ENCODE measurements at places on chromosomes 7 and 10. TPM values are rescaled to one million over a fixed set of nuclear protein-coding genes. Genes with fewer than 3 reads are reported as not detected.

UNCX gene
- polyA plus RNA-seq, result 14.9 TPM

DNA sequence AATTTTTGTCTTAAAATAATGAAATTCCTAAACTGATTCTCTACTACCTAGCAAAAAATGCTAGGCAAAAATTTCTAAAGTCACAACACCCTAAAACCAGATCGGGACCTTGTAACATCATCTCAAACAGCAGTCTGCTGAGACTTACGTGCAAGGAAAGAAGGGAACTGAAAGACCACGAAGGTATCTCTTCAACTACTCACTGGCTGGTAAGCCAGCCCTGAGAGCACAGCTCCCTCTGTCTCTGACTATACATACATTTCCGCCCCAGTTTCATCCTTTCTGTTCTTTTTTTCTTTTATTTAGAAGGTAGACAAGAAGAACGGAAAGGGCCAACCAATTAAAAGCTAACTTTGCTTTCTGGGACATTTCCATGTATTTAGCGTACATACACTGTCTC is 15.6 kb downstream of the SORCS1 start:
- DNase-seq, result no peak

DNA sequence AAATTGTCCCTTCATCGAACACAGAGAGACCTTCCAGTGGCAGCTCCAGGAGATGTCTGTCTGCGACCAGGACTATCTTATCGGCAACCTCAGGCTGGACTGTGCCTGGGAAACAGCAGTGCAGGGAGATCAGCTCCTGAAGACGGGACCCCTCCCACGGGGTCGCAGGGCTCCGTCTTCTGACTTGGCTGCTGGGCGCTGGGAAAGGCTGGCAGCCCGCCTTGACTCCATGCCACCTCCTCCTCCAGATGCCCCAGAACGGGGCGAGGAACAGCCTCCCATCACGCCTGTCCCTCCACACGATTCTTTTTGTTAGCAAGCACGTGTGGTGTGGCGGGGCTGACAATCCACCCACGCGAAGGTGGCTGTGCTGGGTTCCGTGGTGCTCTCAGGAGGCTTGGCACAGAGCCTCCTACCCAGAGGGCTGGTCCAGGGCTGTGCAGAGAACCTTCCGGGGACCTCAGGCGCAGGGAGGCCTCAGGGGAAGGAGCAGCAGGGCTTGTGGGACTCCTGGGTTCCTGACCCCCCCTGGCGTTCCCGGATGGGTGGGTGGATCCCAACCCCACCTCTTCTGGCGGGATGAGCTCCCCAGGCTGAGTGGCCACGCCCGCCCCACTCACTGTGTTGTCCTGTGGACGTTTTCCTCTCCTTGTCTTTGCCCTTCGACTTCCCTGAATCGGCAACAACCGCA is 47.6 kb upstream of the NKX6-2 start:
- DNase-seq, result no peak

GRCh38 chr7:73454424-73454823 is 20.8 kb downstream of the FZD9 start:
- no peak for DNase-seq

VWDE gene
- polyA plus RNA-seq, result 4.6 TPM

GRCh38 chr10:132618158-132618919 is 80.8 kb downstream of the INPP5A start:
- DNase-seq, result no peak

GRCh38 chr10:13099144-13099665 is 758 bp upstream of the OPTN start:
- peak; percentile 50 for DNase-seq

ZNF273 gene
- 9.6 TPM for polyA plus RNA-seq

GRCh38 chr7:84025332-84025927 is 169.2 kb downstream of the SEMA3A start:
- peak; percentile 25 for DNase-seq

DNA sequence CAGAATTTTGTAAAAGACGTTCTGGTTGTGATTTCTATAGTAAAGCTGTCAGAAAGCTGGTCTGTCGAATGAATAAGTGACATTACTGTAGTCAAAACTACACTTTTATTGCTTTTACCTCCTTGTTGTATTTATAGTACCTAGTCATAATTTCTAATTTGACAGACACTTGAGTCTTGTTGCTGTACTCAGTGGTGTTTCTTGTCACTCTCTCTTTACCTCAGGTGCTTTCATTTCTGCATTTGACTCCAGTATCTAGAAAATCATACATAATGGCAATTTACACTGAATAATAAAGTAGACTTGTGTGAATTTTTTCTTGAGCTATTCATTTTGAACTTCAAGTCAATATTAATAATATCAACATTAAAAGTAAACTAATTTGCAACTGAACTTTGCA is 257.6 kb upstream of the TEX47 start:
- no peak for DNase-seq

DNA sequence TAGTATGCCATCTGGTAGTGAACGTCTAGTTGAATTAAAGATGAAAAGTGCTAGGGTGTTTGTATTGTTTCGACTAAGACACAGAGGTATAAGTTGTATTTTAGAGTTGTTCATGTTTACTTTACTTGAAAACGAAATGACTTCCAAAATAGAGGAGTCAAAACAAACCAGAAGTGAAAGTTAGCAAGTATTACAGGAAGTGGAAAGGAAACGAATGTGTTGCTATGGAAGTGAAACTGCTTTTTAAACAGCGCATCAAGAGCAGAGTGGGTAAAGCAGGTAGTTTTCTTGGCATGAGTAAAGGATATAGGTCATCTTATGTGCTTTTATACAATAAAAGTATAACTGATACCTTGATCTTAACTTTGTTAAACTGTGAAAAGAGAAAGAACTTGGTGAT is 20.0 kb upstream of the GALNTL5 start:
- no peak for DNase-seq

MMRN2 gene
- 26.5 TPM for polyA plus RNA-seq

GRCh38 chr10:124025660-124026588 is 67.5 kb downstream of the CHST15 start:
- DNase-seq, result peak; percentile 52

DNA sequence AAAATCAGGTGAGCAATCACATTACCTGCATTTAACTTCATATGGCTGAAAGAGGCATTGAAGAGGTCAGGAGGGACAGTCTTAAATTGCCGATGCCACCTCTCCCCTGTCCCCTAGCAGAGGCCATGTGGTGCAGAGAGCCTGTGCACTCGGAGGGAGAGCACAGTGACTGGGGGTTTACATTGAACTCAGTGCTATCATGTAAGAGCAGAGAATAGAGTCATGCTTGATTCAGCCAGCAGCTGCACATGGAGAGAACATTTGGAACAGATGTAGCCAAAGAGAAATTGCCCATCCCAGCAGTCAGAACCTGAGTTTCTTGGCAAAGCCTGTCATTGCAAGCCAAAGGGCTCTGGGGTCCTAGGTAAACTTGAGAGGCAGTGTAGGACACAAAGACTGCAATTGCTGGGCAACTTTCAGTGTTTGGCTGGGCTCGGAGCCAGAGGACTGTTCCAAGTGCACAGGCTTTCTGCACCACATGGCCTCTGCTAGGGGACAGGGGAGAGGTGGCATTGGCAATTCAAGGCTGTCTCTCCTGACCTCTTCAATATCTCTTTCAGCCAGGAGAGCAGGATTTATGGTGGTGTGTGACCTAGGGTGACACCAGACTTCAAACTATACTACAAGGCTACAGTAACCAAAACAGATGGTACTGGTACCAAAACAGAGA is 267.1 kb downstream of the REEP3 start:
- DNase-seq, result no peak

- DNase-seq, result no peak
Measured at GRCh38 chr7:2313450-2314208, 612 bp downstream of the SNX8 start.

SPACDR gene
- polyA plus RNA-seq, result 2.0 TPM

- DNase-seq, result no peak
Measured at GRCh38 chr7:40303996-40304395, 169.2 kb downstream of the SUGCT start.

GRCh38 chr10:7541137-7542087 is 125.4 kb downstream of the ITIH5 start:
- no peak for DNase-seq

DNA sequence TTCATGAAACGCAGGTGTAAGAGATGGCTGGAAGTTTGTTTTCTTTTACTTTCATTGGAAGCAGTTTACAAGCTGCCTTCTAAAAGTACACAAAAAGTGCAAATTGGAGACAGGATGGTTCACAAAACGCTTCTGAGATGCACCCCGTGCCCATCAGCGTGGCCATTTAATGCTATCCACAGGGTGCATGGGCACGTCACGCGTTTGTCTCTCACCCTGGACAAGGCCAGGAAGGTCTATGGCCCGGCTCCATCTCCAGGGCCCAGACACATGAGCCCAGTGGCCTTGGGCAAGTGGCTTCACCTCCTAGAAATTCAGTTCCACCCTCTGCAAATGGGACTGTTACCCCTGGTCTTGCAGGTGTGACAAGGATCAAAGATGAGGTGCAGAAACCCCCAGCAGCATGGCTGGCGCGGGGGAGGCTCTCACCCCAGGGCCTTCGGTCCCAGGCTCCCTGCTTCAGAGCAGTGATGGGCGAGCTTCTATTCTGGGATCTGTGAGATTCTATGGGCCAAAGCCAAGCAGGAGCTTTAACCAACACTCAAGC is 60.8 kb upstream of the EBF3 start:
- DNase-seq, result no peak

- DNase-seq, result no peak
Measured at GRCh38 chr10:110619514-110620397, 24.4 kb upstream of the RBM20 start.

FKBP6 gene
- polyA plus RNA-seq, result 0.25 TPM

- no peak for DNase-seq
Measured at GRCh38 chr7:112350585-112350984, 99.7 kb upstream of the IFRD1 start.

DNA sequence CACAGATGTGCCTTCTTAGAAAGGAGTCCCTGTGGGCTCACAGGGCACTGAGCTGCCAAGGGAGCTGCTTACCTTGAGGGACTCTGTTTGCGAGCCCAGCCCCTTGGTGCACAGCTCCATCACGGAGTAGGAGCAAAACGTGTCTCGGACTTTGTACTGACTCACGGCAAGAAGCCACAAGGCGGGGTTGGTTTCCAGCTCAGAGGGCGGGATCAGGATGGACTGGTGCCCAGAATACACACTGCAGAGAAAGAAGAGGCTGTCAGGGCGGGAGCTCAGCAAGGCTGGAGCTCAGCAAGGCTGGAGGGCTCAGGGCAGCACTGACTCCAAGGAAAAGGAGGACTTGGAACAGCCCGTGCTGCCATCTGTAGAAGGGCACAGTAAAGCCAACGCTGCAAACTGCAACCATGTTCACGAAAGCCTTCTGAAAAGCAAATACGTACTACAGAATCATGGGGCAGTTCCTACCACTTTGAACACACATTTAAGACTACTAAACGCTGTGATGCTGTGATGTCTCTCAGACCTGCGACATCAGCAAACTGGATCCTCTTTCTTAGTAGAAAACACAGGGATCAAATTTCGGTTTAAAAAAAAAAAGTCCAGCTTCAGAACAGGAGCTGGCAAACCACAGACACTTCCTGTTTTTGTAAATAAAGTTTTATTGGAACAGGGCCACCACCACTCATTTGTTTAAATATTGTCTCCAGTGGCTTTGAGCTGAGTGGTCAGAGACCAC is 194.3 kb downstream of the ZMYND11 start:
- DNase-seq, result no peak

GRCh38 chr10:72315054-72315453 is 39.7 kb downstream of the DNAJB12 start:
- no peak for DNase-seq

DNA sequence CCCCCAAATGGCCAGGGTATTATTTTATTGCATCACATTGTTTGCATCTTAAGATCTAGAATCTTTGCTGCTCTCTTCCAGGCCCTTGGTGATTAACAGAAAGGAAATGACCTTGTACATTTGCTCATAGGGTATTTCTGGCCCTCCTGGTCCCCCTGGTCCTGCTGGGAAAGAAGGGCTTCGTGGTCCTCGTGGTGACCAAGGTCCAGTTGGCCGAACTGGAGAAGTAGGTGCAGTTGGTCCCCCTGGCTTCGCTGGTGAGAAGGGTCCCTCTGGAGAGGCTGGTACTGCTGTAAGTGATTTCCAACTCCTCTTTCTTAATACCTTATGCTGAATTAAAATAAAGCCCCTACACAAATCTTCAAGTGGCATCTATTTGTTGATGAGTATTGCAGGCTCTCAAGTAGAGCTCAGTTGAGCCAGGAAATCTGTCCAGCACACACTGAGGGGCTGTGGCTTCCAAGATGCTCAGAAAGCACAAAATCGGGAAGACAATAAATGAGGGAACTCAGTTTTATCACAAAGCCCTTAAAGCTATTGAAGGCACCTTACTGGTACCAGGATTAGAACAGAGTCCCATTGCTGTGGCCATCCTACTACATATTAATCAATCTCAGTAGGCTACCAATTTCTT is 28.2 kb downstream of the COL1A2 start:
- no peak for DNase-seq

DNA sequence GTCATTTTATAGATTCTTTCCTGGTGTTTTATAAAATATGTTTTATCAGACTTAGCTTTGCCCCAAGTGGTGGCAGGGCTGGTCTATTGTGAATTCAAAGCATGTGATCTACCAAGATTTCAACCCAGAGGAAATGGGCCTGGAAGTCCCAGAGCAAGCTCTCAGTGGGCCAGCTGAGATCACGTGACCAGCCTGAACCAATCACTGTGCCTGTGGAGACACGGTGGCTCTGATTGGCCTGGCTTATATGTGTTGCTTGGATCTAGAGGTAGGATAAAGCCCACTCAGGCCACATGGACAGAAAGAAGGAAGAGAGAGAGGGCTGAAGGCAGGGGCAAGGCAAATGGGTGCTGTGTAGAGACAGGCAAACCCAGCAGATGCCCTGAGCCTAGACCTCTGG is 65.5 kb upstream of the GATA3 start:
- DNase-seq, result no peak

DNA sequence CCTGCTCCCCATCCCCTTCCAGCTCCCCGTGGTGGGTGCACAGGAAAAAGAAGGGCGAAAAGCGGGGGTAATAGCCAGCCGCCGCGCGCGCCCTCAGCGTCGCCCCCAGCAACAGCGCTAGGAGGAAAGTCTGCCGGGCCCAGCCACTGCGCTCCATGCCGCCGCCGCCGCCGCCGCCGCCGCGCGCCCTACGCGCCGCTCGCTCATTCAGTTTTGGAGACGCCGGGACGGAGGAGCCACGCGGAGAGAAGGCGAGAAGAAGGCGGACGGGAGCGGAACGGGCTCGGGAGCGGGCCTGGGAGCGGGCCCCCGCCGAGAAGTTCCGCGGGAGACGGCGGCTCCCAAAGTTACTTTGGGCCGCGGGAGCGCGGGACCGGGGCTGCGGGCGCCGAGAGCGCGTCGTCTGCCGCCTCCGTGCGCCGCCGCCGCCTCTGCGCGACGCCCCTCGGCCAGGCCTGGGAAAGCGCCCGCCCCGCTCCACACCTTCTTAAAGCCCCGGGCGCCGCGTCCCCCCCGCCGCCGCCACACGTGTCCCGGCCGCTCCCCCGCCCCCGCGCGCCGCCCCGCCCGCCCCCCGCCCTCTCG is at the start of gene RELN:
RELN (minus strand) TSS at position 459 of the 585 bp plus-strand sequence; CDS start at position 157, 302 bp downstream.
- DNase-seq, result no peak

DNA sequence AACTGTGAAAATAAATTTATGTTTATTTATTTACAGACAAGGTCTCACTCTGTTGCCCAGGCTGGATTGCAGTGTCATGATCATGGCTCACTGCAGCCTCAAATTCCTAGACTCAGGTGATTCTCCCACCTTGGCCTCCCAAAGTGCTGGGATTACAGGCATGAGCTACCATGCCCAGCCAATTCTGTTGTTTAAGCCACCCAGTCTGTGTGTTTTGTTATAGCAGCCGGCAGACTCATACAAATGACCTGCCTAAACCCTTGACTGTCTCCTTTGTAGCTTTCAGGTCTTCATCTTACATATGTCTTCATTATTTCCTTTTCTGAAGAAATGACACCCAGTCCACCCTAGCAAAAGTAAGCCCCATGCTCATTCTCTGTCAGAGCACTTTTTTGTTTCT is 43.8 kb upstream of the KMT2C start:
- DNase-seq, result no peak

CLCN1 gene
- polyA plus RNA-seq, result 0.15 TPM

All from renal cortex interstitium (tissue), 15 donors.